ENCODE measurements at places on chromosomes 5 and 9. TPM values are rescaled to one million over a fixed set of nuclear protein-coding genes. Genes with fewer than 3 reads are reported as not detected.

Gene RAB3C
- total RNA-seq = 0.77 TPM

Gene DMRT3
- total RNA-seq = 2.5 TPM

DNA sequence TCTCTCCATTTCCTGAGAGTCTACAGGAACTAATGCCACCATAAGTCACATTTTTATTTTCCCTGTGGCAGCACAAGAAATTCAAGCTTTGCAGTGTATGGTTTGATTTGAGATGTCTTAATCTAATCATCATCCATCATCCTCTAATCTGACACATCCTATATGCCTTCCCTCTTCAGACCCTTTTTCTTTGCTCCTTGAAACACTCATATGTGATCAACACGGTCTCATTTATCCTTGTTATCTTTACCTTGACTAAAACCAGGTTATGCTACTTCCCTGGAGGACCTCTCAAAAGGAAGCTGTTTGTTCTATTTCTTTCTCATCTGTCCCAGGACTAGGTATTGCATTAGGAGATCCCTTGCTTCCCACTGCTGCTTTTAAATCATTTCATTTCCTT lies 146.9 kb upstream of the MRPS30 start:
- DNase-seq = no peak
- H3K27ac ChIP-seq = no peak overlapping the region
- H3K36me3 ChIP-seq = peaks cover 3% of the 10 kb centered on the region
- H3K4me3 ChIP-seq = no peak overlapping the region

GRCh38 chr5:11311272-11311671 lies 550.2 kb upstream of the DAP start:
- no peak for DNase-seq
- no peak overlapping the region for H3K27ac ChIP-seq
- no peak overlapping the region for H3K4me3 ChIP-seq
- H3K27me3 ChIP-seq = no peaks in the 10 kb centered on the region
- no peaks in the 10 kb centered on the region for H3K36me3 ChIP-seq
- no peaks in the 10 kb centered on the region for H3K4me1 ChIP-seq

Gene RIC1
- 36.4 TPM for total RNA-seq

Gene PTPDC1
- 13.7 TPM for total RNA-seq

DNA sequence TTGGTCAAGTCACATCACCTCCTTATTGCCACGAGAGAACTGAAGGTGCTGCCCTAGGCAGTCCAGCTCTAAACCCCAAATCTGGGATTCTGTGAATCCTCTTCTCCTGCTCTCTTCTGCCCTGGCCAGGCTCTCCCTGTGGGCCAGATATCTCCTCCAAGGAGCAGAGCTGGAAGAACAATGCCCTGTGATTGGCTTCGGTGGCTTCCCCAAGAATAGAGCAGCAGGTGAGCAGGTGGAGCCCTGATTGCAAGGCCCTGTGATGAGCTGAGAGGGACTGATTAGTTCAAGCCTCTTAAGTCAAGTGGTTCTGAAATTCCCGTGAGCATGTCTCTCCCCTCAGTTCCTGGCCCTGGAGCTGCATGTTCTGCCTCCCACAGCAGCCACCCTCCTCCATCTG lies 175.3 kb upstream of the BRINP1 start:
- no peak for DNase-seq
- peaks cover 6% of the 10 kb centered on the region for H3K27me3 ChIP-seq
- no peak overlapping the region for H3K27ac ChIP-seq
- H3K4me3 ChIP-seq = no peak overlapping the region

- no peak for DNase-seq
- H3K36me3 ChIP-seq = peaks cover 6% of the 10 kb centered on the region
- H3K27me3 ChIP-seq = no peaks in the 10 kb centered on the region
- peaks cover 45% of the 10 kb centered on the region for H3K4me1 ChIP-seq
- no peak overlapping the region for H3K27ac ChIP-seq
Observed at GRCh38 chr5:81904166-81904565, 67.7 kb upstream of the ATG10 start.

Gene BRINP1
- total RNA-seq = 13.2 TPM

DNA sequence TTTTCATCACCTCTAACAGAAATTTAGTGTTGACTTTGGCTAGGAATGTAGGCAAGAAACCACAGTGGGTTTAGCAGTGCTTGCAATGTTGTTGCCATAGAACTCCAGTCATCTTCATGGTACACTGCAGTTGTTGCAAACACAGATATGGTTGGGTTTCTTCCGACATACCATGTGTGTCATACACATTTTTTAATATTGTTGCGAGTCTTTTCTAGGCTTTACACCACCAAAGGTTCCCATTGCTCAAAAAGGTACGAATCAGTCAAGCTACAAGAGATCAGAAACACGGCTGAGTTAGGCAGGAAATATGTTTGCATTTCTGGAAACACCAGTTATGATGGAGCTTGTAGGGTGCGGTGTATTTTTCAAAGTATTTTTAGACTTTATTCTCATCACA lies 172.4 kb downstream of the SYK start:
- no peak for DNase-seq
- H3K4me3 ChIP-seq = no peak overlapping the region
- peaks cover 15% of the 10 kb centered on the region for H3K4me1 ChIP-seq
- no peaks in the 10 kb centered on the region for H3K36me3 ChIP-seq

GRCh38 chr5:34895641-34896419 lies 19.5 kb downstream of the RAD1 start:
- no peak overlapping the region for H3K4me3 ChIP-seq
- no peaks in the 10 kb centered on the region for H3K27me3 ChIP-seq
- no peak for DNase-seq
- no peaks in the 10 kb centered on the region for H3K36me3 ChIP-seq
- no peak overlapping the region for H3K27ac ChIP-seq

Gene PCDHGC5
- 2.6 TPM for total RNA-seq

DNA sequence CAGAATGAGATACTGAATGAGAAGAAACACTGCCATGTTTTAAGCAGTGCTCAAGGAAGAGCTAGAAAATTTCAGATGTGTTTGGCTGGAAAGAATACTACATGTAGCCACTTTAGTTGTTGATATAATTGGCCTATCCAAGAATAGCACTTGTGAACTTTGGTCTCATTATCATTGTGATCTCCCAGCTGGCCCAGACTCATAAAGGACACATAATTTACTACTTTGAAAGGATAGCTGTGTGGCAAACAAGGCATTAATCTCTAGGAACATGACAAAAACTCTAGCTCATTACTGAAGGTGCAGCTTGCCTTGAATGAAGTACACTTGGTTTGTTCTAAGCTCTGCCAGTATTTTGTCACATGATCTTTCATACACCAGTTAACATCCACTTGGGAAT lies 356.3 kb downstream of the CSNK1G3 start:
- no peaks in the 10 kb centered on the region for H3K27me3 ChIP-seq
- H3K4me3 ChIP-seq = no peak overlapping the region
- DNase-seq = no peak
- H3K36me3 ChIP-seq = peaks cover 4% of the 10 kb centered on the region

GRCh38 chr5:78569441-78569840 lies 79.1 kb downstream of the LHFPL2 start:
- H3K27ac ChIP-seq = peak overlapping the region; percentile 68
- peak; percentile 72 for DNase-seq
- no peaks in the 10 kb centered on the region for H3K27me3 ChIP-seq
- peak overlapping the region; percentile 30 for H3K4me3 ChIP-seq

Gene SPEF2
- total RNA-seq = 11.6 TPM

DNA sequence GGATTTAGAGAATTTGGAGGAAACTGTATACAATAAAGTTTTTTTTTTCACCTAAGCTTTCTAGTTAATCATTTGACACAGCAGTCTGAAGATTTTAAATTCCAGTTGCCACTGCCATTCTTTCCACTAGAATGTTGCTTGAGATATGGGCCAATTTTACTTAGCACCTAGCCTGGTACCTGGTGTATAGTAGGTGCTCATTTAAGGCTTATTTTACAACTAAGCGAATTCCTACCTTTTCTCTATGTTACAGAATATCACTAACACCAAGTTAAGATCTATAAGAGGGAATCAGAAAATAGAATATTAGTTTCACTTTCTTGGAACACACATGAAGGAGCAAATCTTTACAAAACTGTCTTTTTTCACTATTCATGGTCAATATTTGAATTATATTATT lies 3.2 kb upstream of the DDX4 start:
- H3K27me3 ChIP-seq = no peaks in the 10 kb centered on the region
- H3K4me3 ChIP-seq = no peak overlapping the region
- H3K36me3 ChIP-seq = no peaks in the 10 kb centered on the region
- no peak for DNase-seq

Gene SPATA31C1
- 0.29 TPM for total RNA-seq

DNA sequence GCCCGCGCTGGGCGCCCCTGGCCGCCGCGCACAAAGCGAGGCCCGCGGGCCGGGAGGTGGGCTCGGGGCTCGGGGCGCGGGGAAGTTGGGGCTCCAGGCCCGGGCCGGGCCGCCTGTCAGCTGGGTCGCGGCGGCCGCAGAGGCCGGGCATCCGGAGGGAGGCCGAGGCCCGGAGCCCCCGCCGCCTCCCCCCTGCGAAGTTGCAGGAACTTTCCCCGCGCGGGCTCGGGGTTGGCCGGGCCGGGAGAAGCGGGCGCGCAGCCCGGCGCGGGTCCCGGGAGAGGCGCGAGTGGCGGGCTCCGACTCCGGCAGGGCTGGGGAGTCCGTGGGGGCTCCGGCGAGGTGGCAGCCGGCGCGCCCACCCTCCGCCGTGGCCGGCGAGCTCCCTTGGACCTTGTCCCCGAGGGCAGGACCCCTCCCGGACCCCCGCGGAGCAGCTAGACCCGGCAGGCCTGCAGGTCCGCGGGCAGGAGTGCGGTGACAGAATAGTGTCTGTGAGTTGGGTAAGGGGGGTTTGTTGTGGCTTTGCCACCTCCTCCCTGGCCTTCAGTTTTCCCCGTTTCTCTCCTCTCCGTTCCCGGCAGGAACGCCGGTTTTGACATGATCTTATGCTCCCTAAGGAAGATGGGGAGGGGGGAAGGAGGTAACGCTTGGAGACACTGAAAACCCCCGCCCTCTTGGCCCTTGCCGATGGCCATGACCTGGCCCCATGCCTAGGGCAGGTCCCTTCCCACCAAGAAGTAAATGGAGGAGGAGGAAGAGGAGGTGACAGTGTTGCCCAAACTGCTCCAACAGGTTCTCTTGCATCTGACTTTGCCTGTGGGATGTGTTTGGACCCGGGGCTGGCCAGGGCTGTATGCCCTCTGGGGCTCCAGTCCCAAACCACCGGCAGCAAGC lies 942 bp downstream of the PHF2 start:
- no peak for DNase-seq
- peak overlapping the region; percentile 89 for H3K27ac ChIP-seq
- H3K4me3 ChIP-seq = peak overlapping the region; percentile 80
- H3K36me3 ChIP-seq = no peaks in the 10 kb centered on the region
- H3K27me3 ChIP-seq = no peaks in the 10 kb centered on the region
- H3K4me1 ChIP-seq = peaks cover 44% of the 10 kb centered on the region

Gene CDH18
- 3.7 TPM for total RNA-seq

DNA sequence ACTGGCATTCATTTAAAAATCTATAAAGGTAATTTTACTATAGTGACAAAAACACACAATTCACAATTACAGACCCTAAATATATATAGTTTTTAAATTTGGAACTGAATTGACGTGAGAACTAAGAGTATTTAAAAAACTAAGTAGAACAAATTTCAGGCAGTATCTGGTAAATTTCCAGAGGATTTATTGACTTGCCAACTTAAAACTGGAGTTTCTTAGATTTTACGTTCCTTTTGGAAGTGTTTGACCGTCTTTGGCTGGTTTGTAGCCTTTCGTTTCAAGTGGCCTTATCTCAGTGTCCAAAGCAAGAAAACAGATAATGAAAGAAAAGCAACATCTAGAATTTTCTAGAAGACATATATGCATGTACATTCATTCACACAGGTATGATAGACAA lies 234.4 kb upstream of the VLDLR start:
- H3K36me3 ChIP-seq = peaks cover 8% of the 10 kb centered on the region
- H3K27me3 ChIP-seq = no peaks in the 10 kb centered on the region
- no peak for DNase-seq
- no peak overlapping the region for H3K27ac ChIP-seq
- H3K4me3 ChIP-seq = no peak overlapping the region

- H3K4me1 ChIP-seq = no peaks in the 10 kb centered on the region
- no peak overlapping the region for H3K4me3 ChIP-seq
- DNase-seq = no peak
- no peaks in the 10 kb centered on the region for H3K27me3 ChIP-seq
- no peak overlapping the region for H3K27ac ChIP-seq
Observed at GRCh38 chr9:104456831-104457230, 47.2 kb upstream of the OR13F1 start.

Gene SLC22A4
- 2.2 TPM for total RNA-seq

- no peak overlapping the region for H3K4me3 ChIP-seq
- H3K4me1 ChIP-seq = peaks cover 52% of the 10 kb centered on the region
- peaks cover 12% of the 10 kb centered on the region for H3K36me3 ChIP-seq
- no peaks in the 10 kb centered on the region for H3K27me3 ChIP-seq
Observed at GRCh38 chr9:87530716-87531115, 33.0 kb downstream of the DAPK1 start.

- no peak overlapping the region for H3K4me3 ChIP-seq
- no peaks in the 10 kb centered on the region for H3K36me3 ChIP-seq
- no peaks in the 10 kb centered on the region for H3K27me3 ChIP-seq
- H3K4me1 ChIP-seq = no peaks in the 10 kb centered on the region
- DNase-seq = no peak
- H3K27ac ChIP-seq = no peak overlapping the region
Observed at GRCh38 chr5:18159331-18159730, 525.1 kb downstream of the TAF11L14 start.

Gene PCDHB11
- total RNA-seq = 6.4 TPM

GRCh38 chr5:180494510-180495181 lies 467 bp downstream of the CNOT6 start:
- H3K4me3 ChIP-seq = peak overlapping the region; percentile 79
- DNase-seq = peak; percentile 60
- H3K36me3 ChIP-seq = peaks cover 6% of the 10 kb centered on the region
- H3K27ac ChIP-seq = peak overlapping the region; percentile 92
- H3K27me3 ChIP-seq = no peaks in the 10 kb centered on the region

Gene PCDHA1
- not detected for total RNA-seq

Gene NAIP
- 26.6 TPM for total RNA-seq

Gene CD72
- total RNA-seq = 4.2 TPM

Gene ZNF354C
- total RNA-seq = 9.1 TPM

DNA sequence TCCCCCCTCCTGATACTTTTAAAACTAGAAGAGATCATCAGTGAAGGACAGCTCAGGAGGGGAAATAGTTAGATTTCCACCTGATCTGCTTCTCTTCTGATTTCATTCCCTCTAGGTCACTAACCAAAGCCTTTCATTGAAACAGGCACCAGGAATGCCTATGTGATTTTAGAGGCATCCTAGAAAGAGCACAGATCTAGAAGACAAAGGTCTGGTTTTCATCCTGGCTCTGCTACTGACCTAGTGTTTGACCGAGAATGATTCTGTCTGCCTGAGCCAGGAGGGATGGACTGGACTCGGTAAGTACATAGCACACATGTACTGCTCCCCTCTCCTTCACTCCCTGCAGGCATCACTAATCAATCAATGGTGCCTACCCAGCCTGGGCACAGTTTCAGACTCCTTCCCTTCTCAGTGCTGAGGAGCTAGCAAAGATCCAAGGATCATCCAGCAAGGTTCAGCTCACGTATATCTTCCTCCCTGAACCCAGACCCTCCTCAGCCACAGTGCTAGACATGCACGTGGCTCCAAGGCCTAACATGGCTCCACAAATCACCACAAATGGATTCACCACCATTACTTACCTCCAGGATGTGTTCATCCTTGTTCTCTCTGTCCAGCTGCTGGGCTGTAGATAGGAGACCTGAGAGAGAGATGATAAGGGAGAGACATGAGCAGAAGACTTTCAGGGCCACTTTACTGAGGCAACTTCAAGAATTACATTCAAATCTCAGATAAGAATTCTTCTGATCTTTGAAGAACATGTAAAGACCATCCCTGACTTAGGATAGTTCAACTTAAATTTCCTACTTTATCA lies 35.2 kb downstream of the FAT2 start:
- no peaks in the 10 kb centered on the region for H3K4me1 ChIP-seq
- H3K36me3 ChIP-seq = peaks cover 3% of the 10 kb centered on the region
- no peak overlapping the region for H3K4me3 ChIP-seq
- no peak for DNase-seq
- no peak overlapping the region for H3K27ac ChIP-seq
- no peaks in the 10 kb centered on the region for H3K27me3 ChIP-seq
